ENCODE measurements at places on chromosomes 2 and 18. TPM values are rescaled to one million over a fixed set of nuclear protein-coding genes. Genes with fewer than 3 reads are reported as not detected.

The HOXD9 gene
- 0.98 TPM for total RNA-seq

The DCDC2C gene
- total RNA-seq, result 0.83 TPM

The MEP1B gene
- total RNA-seq, result not detected

The IKZF2 gene
- total RNA-seq, result 9.8 TPM

The STAT4 gene
- 5.4 TPM for total RNA-seq

The EVA1A gene
- 0.17 TPM for total RNA-seq

The SLC38A11 gene
- total RNA-seq, result 1.4 TPM

DNA sequence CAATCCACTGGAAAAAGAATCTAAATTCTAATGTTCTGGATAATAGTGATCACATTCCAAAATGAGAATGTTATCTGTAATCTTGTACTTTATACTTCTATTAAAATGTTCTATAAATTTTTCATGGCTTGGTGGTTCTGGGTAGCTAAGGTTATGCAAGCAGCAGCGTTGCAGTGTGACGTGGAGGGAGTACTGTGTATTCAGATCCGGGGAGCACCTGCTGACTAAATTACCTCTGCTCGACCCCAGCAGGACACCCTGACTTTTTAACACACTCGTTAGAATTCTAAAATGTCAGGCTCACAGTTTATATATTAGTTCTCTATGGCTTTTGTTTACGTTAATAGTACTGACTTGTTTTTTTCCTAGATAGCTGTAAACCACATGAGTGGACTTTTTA is 13.0 kb downstream of the ATIC start:
- DNase-seq, result peak; percentile 14
- H3K4me1 ChIP-seq, result peaks cover 5% of the 10 kb centered on the region
- no peak overlapping the region for H3K4me3 ChIP-seq
- peaks cover 62% of the 10 kb centered on the region for H3K36me3 ChIP-seq
- no peaks in the 10 kb centered on the region for H3K27me3 ChIP-seq

DNA sequence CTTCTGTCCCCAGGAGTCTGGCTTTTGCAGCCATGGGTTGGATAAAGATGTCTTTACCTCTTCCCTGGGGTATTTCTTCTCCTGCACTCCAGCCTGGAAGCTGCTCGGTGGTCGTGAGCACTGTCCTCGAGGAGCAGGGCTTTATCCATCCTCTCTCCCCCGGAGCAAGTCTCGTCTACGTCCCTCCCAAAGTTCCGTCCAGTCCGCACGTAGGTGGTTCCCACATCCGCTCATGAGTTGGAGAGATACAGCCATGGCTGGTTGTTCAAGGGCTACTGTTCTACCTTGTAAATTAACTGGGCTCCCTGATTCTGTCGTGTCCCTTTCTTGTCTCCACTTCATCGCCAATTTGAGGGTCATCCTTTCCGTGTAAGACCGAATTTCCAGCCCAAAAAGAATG is 47.1 kb downstream of the TRAPPC12 start:
- H3K27me3 ChIP-seq, result no peaks in the 10 kb centered on the region
- DNase-seq, result no peak
- H3K4me1 ChIP-seq, result peaks cover 4% of the 10 kb centered on the region
- H3K27ac ChIP-seq, result no peak overlapping the region
- H3K4me3 ChIP-seq, result no peak overlapping the region

DNA sequence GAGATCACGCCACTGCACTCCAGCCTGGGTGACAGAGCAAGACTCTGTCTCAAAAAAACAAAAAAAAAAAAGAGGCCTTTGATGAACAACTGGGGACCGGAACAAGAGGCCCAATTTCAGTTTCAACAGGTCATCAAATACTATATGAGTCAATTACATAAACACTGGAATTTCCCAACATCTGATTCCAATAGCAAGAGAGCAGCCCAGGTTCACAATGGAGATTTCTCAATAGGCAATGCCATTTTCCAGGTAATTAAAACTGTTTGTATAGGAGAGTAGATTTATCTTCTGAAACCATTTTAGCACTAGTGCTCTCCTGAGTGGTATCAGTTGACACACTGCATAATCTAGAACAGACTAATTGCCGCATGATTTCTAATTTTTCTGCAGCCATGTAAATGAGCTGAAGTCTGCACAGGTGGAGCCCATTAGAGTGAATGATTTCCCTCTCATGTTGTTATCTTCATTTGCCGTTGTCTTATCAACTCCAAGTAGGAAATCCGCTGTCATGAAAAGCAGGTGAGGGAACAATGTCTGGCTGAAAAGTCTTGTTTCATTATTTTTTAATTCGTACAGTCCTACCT is 264.1 kb upstream of the MEIS1 start:
- H3K27ac ChIP-seq, result no peak overlapping the region
- no peak for DNase-seq
- no peak overlapping the region for H3K4me3 ChIP-seq

GRCh38 chr2:74206180-74206688 is 7.8 kb downstream of the MTHFD2 start:
- H3K27me3 ChIP-seq, result no peaks in the 10 kb centered on the region
- DNase-seq, result no peak
- H3K27ac ChIP-seq, result no peak overlapping the region
- H3K4me1 ChIP-seq, result peaks cover 12% of the 10 kb centered on the region
- H3K4me3 ChIP-seq, result no peak overlapping the region
- peaks cover 34% of the 10 kb centered on the region for H3K36me3 ChIP-seq

- peak overlapping the region; percentile 82 for H3K27ac ChIP-seq
- no peak for DNase-seq
- H3K4me3 ChIP-seq, result no peak overlapping the region
- no peaks in the 10 kb centered on the region for H3K36me3 ChIP-seq
- H3K4me1 ChIP-seq, result peaks cover 100% of the 10 kb centered on the region
Measured at GRCh38 chr2:239264838-239265651, 135.8 kb downstream of the HDAC4 start.

DNA sequence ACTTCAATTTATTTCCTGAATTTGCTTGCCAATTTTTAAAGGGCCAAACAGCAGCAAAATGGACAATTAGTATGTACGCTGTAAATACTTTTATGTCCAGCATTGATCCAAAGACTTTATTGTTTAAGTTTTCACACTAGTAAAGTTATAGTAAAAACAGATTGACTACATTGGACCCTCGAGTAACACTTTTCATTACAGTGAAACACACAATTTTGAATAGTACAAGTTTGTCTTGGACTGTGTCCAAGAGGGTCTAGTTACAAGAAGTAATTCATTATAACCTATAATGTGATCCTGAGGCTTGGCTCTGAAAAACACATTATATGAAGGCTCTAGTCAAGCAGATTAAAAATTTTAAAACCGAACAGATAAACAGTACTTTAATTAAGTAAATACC is 11.4 kb upstream of the RBBP8 start:
- no peak overlapping the region for H3K27ac ChIP-seq
- H3K36me3 ChIP-seq, result no peaks in the 10 kb centered on the region
- no peaks in the 10 kb centered on the region for H3K27me3 ChIP-seq
- no peak overlapping the region for H3K4me3 ChIP-seq

DNA sequence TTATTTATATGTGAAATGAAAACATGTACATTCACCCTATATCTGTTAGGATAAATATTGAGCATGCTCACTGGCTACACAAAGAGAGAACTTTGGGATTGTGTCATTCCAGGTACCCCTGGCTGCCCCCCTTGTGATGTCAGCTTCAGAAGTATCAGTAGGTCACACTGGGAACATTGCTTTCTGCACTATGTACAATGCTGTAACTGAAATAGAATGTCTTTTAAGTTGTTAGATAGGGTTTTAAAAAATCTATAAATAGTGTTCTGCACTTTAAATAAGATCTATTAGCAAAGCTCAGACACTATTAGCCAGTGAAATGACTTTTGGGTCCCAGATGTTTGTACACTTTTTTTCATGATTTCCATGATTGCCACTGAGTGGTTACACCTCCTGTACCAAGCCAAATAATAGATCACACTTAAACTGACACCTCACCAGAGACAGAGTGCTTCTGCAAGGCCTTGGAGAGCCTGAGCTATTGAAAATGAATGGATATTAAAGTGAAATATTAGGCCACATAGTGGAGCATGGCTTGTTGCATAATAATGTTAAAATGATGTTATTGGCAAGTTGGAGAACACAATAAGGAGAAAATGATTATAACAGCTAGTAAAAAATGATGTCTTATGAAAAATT is 297.0 kb upstream of the NXPH2 start:
- H3K27ac ChIP-seq, result no peak overlapping the region
- no peaks in the 10 kb centered on the region for H3K27me3 ChIP-seq
- no peak overlapping the region for H3K4me3 ChIP-seq
- no peak for DNase-seq

GRCh38 chr2:55054106-55054875 is 4.0 kb upstream of the RTN4 start:
- H3K4me3 ChIP-seq, result no peak overlapping the region
- H3K36me3 ChIP-seq, result peaks cover under 1% of the 10 kb centered on the region
- H3K27me3 ChIP-seq, result no peaks in the 10 kb centered on the region
- peaks cover 20% of the 10 kb centered on the region for H3K4me1 ChIP-seq

GRCh38 chr2:231378026-231378722 is 17.3 kb upstream of the B3GNT7 start:
- no peaks in the 10 kb centered on the region for H3K4me1 ChIP-seq
- no peaks in the 10 kb centered on the region for H3K27me3 ChIP-seq
- no peak overlapping the region for H3K4me3 ChIP-seq
- DNase-seq, result no peak
- H3K36me3 ChIP-seq, result peaks cover 4% of the 10 kb centered on the region
- no peak overlapping the region for H3K27ac ChIP-seq

DNA sequence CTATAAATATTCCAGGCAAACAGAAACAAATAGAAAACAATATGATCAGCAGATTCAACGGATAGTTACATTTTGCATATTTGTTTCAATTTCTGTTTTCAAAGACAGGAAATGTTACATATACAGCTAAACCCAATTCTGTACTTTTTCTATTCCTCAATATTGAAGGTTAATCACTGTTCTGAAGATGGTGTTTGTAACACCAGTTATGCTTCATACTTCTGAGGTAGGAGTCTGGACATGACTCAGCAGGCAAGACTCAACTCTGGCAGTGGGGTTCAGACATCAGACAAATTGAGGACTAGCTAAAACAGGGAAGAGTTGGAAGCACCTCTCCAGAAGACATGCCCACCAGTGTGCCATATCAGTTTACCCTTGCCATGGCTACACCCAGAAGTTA is 16.6 kb downstream of the SERPINB13 start:
- H3K4me3 ChIP-seq, result no peak overlapping the region
- no peaks in the 10 kb centered on the region for H3K27me3 ChIP-seq
- H3K4me1 ChIP-seq, result no peaks in the 10 kb centered on the region
- H3K36me3 ChIP-seq, result no peaks in the 10 kb centered on the region
- no peak for DNase-seq
- H3K27ac ChIP-seq, result no peak overlapping the region

DNA sequence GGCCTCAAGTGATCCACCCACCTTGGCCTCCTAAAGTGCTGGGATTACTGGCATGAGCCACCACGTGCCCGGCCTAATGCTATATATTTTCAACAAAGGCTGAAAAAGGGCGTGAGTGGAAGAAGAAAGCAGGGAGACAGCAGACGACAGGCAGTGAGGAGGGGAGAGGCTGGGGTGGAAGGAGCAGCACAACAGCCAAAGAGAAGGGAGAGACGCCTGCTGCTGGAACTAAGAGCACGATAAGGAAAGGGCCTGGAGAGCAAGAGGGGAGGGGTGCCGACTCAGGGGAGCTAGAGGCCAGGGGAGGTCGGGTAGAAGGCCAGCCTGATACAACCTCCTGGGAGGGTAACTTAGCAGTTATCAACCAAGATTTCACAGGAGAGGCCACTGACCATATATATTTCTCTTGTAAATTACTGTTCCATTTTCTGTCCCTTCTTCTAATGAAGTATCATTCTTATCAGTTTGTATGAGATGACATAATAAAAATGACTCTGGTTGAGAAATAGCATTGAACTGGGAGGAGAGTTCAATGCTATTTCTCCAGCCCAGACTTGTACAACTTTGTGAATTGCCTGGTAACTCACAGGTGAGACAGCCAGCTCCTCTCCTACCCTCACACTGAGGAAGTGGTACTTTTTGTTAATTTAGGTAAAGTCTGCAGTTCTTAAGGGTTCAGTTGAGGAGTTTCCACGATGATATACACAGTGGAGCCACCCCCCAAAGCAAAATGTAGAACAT is 5.8 kb upstream of the RNU4ATAC start:
- DNase-seq, result no peak
- H3K27me3 ChIP-seq, result no peaks in the 10 kb centered on the region
- H3K27ac ChIP-seq, result no peak overlapping the region

- H3K27ac ChIP-seq, result no peak overlapping the region
- no peaks in the 10 kb centered on the region for H3K27me3 ChIP-seq
- no peaks in the 10 kb centered on the region for H3K4me1 ChIP-seq
- H3K36me3 ChIP-seq, result no peaks in the 10 kb centered on the region
Measured at GRCh38 chr2:166282154-166282553, 93.6 kb downstream of the SCN9A start.

DNA sequence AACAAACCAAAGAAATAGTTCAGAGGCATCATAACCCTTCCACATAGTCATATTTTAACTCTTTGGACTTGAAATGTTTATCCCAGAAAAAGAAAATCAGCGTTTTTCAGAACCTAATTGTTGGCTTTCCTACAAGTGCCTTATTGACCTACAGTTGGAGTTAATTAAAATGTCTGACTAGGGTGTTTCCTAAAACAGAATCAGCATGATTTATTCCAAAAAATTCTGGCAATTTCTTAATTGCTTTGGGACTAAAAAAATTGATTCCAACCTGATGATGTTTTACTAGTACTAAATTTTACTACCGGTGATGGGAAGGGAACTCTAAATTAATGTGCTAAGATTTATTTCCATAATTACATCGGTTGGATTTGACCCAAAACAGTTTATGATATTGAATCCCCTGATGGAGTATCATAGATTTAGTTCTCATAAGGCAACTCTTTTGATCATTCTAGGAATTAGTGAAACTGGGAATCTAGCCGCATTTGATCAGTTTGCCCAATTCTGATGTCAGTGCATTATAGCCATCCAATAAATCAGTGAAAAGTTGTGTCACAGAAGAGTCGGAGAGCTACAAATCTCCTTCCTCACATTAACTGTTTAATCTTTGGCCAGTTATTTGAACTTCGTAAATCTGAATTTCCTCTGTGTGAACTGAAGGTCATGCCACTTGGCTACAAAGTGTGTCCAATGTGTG is 134.3 kb upstream of the DSEL start:
- H3K27ac ChIP-seq, result no peak overlapping the region
- H3K4me3 ChIP-seq, result no peak overlapping the region
- DNase-seq, result no peak
- no peaks in the 10 kb centered on the region for H3K4me1 ChIP-seq
- no peaks in the 10 kb centered on the region for H3K36me3 ChIP-seq

- peak overlapping the region; percentile 83 for H3K4me3 ChIP-seq
- H3K36me3 ChIP-seq, result no peaks in the 10 kb centered on the region
- H3K27me3 ChIP-seq, result no peaks in the 10 kb centered on the region
- DNase-seq, result no peak
Measured at GRCh38 chr18:48949606-48950535, 894 bp downstream of the SMAD7 start.

DNA sequence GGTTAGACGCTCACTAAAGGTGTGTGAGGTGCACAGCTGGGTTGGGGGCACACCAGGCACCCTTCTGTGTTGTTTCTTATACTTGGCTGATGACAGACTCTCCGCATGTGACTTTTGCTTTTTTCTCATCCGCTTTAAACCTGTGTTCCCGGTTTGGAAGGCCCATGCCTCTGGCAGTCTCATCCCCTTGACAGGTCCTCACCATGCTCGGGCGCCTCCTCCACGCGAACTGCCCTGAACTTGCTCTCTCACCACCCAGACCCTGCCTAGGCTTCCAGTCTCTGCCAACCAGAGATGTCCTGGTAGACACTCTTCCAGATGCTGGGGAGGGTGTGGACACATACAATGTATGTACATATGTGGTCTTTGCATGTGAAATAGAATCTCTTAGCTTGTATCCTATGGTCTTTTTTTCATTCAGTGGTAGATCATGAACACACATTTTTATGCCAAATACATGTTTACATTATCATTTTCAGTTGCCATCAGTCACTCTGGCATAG is 79.8 kb downstream of the LIMS1 start:
- H3K4me1 ChIP-seq, result peaks cover 74% of the 10 kb centered on the region
- peak overlapping the region; percentile 44 for H3K27ac ChIP-seq
- H3K4me3 ChIP-seq, result no peak overlapping the region

Data from esophagus muscularis mucosa (tissue), 4 donors.